ENCODE measurements at places on chromosomes 5 and 9.

GRCh38 chr5:39412721-39413394, 11.9 kb downstream of the DAB2 start:
- no peak for DNase-seq

GRCh38 chr9:2859776-2860379, 16.0 kb upstream of the PUM3 start:
- DNase-seq: peak; percentile 61

GRCh38 chr9:17057729-17058128, 77.1 kb upstream of the CNTLN start:
- no peak for DNase-seq

- DNase-seq: no peak
These were observed 161.3 kb upstream of the IRX2 start for GRCh38 chr5:2912741-2913140.

GRCh38 chr9:136546697-136547501, 1.1 kb upstream of the NOTCH1 start:
- no peak for DNase-seq

Data from HTR-8/SVneo (cell line).